Activated CD8-positive, alpha-beta memory T cell treated with anti-CD3 and anti-CD28 coated beads for 24 hours (primary cell): ENCODE measurements at places on chromosomes 2 and 18.

DNA sequence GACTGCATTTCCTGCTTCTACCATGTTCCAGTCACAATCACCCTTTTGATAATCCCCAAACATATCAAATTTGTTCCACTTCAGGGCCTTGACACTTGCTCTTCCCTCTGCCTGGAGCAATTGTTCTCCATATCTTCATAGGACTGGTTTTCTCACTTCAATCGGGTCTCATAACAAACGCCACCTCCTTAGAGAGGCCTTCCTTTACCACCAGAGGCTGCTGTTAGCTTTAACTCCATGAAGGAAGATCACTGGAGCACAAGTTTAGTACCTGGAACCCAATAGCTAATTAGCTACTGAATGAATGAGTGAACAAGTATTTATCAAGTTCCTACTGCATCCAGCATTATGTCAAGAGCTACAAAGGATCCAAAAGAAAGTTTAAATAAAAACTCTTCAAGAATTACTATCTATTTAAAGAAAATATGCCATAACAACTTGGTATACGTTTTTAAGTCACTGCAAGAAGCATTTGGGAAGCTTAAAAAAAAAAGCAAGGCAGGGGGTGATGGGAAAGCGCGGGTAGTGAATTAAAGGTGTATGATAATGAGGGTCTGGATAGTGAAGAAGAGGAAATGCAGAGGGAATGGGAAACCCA is 58.8 kb downstream of the BAZ2B start:
- no peak for DNase-seq

DNA sequence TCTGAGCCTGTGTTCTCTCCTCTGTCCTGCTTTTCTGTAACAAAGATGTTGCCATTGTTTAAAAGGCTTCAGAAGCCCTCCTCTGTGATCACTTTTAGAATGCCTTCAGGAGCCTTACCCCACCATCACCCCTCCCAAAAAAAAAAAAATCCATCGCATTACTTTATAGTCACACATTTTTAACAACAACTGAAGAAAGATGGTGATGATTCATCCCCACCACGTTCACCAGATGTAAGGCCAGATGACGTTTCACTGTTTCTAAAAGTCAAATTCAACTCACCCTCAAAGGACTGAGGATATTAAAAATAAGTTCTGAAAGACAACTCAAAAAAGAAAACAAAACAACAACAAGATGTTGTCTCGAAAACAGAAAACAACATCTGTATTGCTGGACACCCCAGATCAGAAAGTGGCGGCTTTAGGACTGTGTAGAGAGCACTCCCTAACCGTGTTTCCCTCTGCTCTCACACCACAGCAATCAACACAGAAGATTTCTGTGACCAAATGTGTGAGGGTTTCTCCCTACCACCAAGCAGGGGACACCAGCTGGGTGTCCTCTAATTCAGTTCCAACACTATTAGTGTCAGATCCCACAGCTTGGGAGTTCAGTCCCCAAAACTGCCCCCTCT is 61.9 kb upstream of the CREB1 start:
- DNase-seq, result no peak

GRCh38 chr2:152171718-152172117 is 3.8 kb downstream of the STAM2 start:
- DNase-seq, result no peak

DNA sequence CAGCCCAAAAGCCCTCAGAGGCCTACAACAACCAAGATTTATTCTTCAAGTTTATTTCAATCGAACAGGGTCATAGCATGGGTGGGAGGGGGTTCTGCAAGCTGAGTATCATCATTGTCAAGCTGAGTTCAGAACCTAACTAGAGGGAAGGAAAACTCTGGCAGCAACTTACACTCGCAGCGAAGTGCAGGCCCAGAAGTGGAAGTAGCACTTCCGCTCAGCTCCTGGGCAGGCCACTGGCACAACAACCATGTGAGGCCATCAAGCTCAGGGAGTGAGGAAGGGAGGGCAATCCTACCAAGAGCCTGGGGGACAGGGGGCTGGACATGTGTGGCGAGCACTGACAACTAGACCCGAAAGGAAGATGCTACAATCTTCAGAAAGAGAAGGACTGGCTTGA is 4.8 kb downstream of the UXS1 start:
- DNase-seq, result no peak

GRCh38 chr18:10412933-10413332 is 41.5 kb upstream of the APCDD1 start:
- DNase-seq, result no peak

- DNase-seq, result no peak
These were observed 1004.4 kb upstream of the CDH2 start for GRCh38 chr18:29181151-29181901.

- DNase-seq, result no peak
These were observed 120.6 kb upstream of the UGP2 start for GRCh38 chr2:63721082-63721424.

DNA sequence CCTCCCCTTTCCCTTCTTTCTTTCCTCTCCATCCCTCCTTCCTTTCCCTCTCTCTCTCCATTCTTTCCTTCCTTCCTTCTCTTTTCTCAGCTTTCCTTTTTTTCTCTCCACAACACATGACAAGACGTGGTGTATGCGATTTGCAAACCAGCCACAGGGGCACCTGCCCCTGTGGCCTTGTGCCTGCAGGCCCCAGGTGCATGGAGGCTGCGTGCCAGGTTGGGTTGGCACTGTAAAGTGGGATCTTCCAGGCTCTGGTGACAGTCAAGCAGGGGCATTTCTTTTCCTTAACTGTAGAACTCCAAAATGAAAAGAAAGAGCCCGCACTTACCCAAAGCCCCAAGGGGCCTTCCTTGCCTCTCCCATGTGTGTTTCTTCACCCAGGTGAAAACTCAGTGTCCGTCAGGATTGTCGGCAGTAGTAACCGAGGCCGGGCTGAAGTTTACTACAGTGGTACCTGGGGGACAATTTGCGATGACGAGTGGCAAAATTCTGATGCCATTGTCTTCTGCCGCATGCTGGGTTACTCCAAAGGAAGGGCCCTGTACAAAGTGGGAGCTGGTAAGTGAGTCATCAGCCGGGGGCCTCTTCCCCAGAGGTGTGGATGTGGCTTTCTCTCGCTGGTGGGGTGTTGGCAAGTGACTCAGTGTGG is 50.9 kb downstream of the MARCO start:
- peak; percentile 58 for DNase-seq

DNA sequence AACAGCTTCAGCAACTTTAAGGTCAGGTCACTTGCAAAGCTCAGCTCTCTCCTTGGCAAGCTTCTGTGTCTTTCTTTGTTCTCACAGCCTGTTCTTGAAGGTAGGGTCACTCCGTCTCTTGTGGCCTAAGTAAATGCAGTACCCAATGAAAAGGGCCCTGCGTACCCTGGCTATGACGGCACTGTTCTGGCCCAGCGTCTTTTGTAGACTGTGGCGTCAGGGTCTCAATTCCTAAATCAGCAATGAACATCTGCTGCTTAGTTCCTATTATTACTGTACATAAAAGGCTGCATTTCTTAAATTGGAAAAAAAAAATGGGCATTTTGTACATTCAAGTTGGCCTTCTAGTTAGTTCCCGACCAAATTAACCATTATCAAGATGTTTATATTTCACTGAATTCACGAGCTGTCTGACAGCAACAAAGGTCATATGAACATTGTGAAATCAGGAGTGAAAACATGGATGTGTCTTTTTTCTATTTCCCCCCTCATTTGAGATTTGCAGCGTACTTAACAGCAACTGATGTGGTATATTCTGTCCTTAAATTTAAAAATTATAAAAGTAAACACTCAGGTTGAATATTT is 17.0 kb upstream of the MTCL1 start:
- DNase-seq, result no peak

- no peak for DNase-seq
These were observed 100.4 kb downstream of the KLHL14 start for GRCh38 chr18:32672398-32672797.

GRCh38 chr2:24508878-24509277 is 17.8 kb downstream of the NCOA1 start:
- DNase-seq, result no peak

- no peak for DNase-seq
These were observed 149.3 kb downstream of the EML6 start for GRCh38 chr2:54872780-54873179.

GRCh38 chr2:41990688-41991087 is 57.1 kb upstream of the PKDCC start:
- no peak for DNase-seq

DNA sequence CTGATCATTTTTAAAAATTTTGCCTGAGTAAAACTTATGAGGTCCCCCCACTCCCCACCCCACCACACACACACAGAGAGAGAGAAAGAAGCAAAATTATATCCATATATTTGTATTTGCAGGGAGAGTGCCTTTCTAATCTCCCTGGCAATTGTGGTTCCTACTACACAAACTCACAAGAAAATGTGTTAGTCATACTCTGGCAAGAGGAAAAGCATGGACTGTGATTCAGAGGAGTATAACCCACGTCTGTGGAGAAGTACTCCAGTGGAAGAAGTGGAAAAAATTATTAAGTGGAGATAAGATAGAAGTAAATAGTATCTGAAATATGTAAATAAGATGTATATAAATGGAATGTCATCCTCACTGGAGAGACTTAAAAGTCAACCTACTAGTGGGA is 114.0 kb downstream of the DSEL start:
- DNase-seq, result no peak

DNA sequence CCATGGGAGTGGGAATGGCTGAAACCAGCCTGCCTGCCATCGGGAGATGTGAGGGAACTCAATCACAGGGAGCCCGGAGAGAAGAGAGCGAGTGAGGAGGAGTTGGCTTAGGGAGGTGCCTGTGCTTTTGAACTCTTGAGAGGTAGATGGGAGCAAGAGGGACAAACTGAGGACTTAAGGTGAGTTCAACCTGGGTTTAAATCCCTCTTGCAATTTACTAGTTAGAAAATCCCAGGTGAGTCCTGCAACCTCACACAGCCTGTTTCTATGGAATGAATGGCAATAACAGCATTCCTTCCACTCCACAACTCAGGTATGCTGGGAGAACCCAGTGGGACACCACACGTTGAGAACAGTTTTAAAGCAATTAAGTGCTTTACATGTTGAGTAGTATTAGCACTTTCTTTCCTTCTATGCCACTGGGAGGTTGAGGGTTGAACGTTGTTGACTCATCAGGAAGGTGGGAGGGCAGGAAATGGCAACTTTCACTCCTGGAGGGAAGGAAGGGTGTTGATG is 57.3 kb downstream of the VIT start:
- no peak for DNase-seq

- no peak for DNase-seq
These were observed 178.4 kb upstream of the CDH20 start for GRCh38 chr18:61154866-61155265.

GRCh38 chr18:4230450-4231168 is 224.5 kb downstream of the DLGAP1 start:
- no peak for DNase-seq

- DNase-seq, result no peak
These were observed 44.1 kb downstream of the COPS8 start for GRCh38 chr2:237129625-237130263.

- DNase-seq, result no peak
These were observed 31.5 kb upstream of the TMEM18 start for GRCh38 chr2:708667-709066.

- DNase-seq, result no peak
These were observed 344.8 kb downstream of the MTX2 start for GRCh38 chr2:176614049-176614448.

- no peak for DNase-seq
These were observed 1566.6 kb upstream of the SLC39A10 start for GRCh38 chr2:194090251-194090905.

DNA sequence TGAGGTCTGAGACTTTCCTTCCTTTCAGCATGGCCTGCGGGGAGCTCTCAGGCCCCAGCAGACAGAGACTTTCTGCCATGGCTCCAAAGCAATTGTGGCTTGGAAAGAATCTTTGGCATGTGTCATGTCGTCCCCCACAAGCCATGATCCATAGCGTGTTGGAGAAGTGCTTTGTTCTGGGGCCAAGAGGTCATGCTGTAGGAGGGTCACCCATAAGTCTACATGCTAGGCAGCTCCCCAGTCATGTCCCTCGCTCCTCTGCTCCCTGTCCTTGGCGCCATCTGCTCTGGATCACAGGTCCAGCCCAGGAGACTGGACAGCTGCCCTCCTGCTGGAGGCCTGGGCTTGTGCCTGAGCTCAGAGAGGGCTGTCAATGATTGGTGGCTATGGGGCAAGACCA is 78.8 kb upstream of the LCLAT1 start:
- DNase-seq, result no peak

DNA sequence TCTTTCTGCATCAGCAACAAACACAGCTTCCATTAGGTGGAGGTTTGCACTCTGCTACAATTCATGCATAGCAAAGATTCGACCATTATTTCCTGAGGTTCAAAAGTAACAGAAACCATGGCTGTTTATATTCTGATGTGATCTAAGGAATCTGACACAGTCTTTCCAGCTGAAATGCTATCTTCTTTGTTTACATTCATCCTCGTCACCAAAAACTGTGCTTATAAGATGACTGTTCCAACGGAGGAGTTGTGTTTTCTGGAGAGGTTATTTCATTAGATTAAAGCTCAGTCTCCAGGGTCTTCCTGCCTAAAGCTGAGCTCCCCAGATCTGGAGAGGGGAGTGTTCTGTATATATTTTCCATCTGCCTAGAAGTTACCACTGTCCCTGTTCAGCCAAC is 45.1 kb upstream of the LYPD6B start:
- no peak for DNase-seq

- no peak for DNase-seq
These were observed 81.5 kb upstream of the SLC66A3 start for GRCh38 chr2:11073776-11074175.

GRCh38 chr18:74115046-74115445 is 32.6 kb downstream of the FBXO15 start:
- no peak for DNase-seq

- no peak for DNase-seq
These were observed 252.5 kb downstream of the ETAA1 start for GRCh38 chr2:67649331-67650261.

DNA sequence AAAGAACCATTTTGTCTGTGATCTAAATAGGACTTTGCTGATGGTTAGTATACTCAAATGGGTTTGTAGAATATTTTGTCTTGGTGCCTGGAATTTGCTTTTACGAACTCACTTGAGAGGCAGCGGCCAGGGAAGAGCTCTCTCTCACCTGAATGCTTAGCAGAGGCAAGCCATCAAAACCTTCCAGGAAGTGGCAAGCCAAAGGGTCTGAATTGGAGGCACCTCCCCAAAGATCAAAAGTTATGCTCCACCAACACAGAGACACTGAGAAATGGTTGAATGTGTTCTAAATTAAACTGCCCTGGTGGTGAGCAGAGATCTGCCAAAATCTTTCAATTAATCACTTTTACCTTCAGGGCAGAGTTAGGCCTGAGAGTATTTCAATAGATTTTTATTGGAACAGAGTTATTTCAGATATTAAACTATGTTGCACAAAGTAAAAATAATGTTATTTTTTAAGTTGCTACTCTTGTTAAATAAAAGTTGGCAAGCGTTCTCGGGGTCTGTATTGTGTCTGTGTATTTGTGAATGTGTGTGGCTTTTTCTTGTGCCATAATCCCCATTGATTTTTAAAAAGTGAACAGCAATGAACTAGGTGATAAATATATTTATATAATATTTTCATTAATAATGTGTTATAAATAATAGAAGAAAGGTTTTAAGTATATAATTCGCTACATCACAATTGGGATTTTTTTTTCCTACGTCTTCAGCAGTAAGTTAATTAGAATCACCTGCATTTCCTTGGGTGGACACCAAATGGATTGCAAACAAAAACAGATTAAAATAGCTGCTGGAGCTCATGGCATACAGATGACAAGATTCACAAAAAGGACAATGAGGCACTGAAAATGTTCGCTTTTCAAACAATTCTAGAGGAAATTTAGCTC is 416.1 kb downstream of the ARHGAP15 start:
- no peak for DNase-seq
